ENCODE measurements at places on chromosomes 12 and 14.

GRCh38 chr12:26346736-26347135 is 151.4 kb downstream of the SSPN start:
- H3K36me3 ChIP-seq: no peaks in the 10 kb centered on the region
- H3K4me3 ChIP-seq: no peak overlapping the region
- H3K27ac ChIP-seq: no peak overlapping the region
- H3K27me3 ChIP-seq: no peaks in the 10 kb centered on the region
- DNase-seq: no peak

DNA sequence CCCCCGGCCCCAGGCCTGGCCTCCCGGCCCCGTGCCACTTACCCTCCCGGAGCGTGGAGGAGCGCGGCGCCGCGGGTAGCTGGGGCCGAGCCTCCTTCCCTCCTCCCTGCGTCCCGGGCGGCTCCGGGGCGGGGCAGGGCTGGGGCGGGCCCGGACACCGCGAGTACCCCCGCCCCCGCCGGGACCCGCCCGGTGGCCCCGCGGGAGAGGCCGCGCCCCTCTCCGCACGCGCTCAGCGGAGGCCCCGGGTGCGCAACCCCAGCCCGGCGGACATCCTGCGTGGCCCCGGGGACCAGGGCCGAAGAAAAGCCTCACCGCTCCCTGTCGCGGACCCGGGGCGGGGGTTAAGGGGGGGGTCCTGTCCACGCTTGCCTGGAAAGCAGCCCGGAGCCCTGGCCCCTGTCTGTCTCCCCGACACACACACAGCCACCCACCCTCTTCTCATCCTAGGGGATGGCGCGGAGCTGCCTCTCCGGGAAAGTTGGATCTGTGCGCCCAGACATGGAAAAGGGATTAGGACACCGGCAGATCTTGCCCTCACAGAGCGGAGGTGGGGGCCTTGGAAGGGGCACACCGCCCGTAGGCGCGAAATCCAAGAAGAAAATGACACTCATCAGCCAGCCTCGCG is at the start of gene SYNE3:
TSS of gene SYNE3 (minus strand) at position 97 of the 628 bp plus-strand sequence. CDS start 40,829 bp downstream, outside the sequence.
- DNase-seq: no peak
- no peak within 1 kb of the TSS for H3K27ac ChIP-seq
- peaks cover 14% of the 10 kb centered on the region for H3K27me3 ChIP-seq
- peak within 1 kb of the TSS; percentile 51 for H3K4me3 ChIP-seq

DNA sequence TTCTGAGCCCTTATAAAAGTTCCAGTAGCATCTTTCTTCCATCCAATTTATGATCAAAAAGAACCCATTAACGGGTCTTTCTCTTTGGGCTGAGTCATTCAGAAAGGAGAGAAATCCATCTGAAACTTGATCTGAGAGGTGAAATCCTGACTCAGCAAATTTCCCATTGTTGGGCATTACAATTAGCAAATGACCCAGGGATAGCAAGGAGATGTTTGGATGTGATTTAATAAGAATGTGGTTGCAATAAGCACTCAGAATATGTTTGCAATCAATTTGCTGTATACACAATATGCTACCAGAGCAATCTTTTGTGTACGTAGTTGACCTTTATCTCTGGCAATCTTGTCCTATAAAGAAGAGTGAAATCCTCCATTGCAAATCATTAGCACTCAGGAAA is 122.7 kb downstream of the CCDC60 start:
- H3K27ac ChIP-seq: no peak overlapping the region
- no peaks in the 10 kb centered on the region for H3K4me1 ChIP-seq
- no peaks in the 10 kb centered on the region for H3K36me3 ChIP-seq

- no peaks in the 10 kb centered on the region for H3K4me1 ChIP-seq
- H3K27ac ChIP-seq: no peak overlapping the region
- no peak for DNase-seq
- H3K4me3 ChIP-seq: no peak overlapping the region
- H3K27me3 ChIP-seq: no peaks in the 10 kb centered on the region
Observed at GRCh38 chr12:131096681-131097181, 143.0 kb downstream of the ADGRD1 start.

DNA sequence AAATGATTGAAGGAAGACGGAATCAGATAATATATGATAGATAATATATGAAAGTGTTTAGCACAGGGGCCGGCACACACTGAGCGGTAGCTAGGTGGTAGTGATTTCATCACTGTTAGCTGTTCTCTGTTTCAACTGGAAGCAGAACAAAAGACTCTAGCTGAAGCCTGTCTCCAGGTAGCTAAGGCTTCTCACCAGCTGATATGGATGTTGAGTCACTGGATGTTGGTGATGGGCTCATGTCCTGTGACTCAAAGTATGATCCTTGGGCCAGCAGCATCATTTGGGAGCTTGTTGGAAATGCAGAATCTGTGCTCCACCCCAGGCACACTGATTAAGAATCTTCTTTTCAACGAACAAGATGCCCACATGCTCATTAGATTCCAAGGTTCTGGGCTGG is 21.7 kb upstream of the KCNA5 start:
- H3K36me3 ChIP-seq: no peaks in the 10 kb centered on the region
- DNase-seq: no peak
- no peak overlapping the region for H3K27ac ChIP-seq
- no peak overlapping the region for H3K4me3 ChIP-seq

DNA sequence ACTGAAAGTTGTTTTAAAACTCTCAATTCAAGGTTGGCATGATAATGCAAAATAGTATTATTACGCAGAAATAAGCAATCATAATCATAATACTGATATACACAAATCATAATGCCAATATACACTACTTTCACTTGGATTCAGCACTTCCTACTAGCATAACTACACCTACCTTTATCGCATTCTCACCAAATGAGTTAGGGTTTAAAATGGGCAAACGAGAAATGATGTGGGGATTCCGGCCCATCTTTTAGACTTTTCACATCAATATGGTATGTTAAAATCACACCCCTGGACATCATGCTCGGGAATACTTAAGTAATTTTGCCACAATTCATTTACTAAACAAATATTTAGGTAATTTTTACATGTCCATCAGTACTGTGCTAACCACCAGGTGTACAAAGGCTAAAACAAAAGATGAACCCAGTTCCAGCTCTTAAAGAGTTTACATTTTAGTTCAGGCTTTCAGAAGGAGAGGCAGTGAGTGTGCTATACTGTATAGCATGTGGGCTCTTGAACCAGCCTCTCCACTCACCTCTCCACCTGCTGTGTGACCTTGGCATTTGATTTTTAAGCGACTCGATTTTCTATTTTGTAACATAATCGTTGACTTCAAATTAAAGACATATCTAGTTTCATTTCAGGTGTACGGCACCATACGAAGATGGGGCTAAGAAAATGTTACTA is 1.1 kb upstream of the USP15 start:
- DNase-seq: no peak
- H3K4me1 ChIP-seq: no peaks in the 10 kb centered on the region
- no peak overlapping the region for H3K27ac ChIP-seq
- H3K36me3 ChIP-seq: no peaks in the 10 kb centered on the region
- H3K4me3 ChIP-seq: peak overlapping the region; percentile 70

- H3K4me1 ChIP-seq: no peaks in the 10 kb centered on the region
- no peak overlapping the region for H3K4me3 ChIP-seq
- no peak for DNase-seq
- no peak overlapping the region for H3K27ac ChIP-seq
Observed at GRCh38 chr14:36690311-36691040, 28.8 kb downstream of the PAX9 start.
